NCI-H774 (cell line): ENCODE measurements at places on chromosomes 4 and X.

DNA sequence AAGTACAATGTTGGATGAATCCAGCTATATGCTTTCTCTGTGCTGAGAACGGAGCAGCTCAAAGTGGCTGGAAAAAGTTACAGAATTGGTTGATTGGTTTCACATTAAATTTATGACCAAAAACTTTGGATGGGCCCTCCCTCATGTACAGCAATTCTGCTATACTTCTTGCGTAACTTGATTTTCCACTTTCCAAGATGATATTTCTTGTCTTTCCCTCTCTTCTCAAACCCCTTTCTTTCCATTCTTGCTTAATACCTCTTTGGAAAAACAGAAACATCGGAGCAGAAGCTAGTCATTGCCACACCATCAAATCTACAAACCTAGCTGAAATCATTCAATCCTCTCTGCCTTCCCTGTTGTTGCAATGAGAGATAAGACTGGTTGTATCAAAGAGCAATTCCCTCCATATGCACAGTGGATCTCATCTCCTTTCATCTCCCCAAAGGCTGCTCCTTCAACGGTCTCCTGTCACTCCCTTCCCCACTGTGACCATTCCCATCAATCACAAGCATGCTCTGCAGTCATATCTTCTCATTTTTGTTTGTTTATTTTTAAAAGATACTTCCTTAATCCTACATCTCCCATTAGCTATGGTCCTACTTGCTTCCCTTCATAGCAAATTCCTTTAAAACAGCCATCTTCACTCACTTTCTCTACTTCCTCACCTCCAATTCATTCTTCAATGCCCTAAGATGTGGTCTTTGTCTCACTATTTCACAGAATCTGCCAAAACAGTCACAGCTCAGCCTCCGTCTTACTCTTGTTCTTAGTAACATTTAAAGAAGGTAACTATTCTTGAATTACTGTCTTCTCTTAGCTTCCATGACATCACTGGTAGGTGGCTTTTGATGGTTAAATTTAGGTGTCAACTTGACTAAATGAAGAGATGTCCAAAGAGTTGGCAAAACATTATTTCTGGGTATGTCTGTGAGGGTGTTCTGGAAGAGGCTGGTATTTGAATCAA lies 145.5 kb downstream of the FAM13A start:
- no peak for DNase-seq

- DNase-seq = no peak
Measured at GRCh38 chr4:135553213-135553612, 1351.6 kb upstream of the PABPC4L start.

DNA sequence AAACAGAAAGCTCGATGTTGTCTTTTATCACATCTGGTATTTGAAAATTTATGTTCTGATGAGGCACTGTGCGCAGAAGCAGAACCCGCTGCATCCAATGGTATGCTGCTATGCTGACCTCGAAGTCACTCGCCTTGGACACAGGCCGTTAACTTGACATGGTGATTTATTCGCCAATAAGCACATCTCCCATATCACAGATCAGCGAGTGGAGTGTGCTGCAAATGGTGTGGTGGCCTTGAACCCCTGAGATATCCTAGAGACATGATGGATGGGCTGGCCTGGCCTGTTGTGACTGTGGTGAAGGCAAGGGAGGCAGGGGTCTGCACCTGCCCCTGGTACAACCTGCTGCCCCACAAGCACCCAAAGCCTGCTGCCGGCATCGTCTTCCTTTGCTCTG lies 175.4 kb upstream of the FRG1 start:
- DNase-seq = no peak

- no peak for DNase-seq
Measured at GRCh38 chr4:16255730-16256129, 29.5 kb upstream of the TAPT1 start.

DNA sequence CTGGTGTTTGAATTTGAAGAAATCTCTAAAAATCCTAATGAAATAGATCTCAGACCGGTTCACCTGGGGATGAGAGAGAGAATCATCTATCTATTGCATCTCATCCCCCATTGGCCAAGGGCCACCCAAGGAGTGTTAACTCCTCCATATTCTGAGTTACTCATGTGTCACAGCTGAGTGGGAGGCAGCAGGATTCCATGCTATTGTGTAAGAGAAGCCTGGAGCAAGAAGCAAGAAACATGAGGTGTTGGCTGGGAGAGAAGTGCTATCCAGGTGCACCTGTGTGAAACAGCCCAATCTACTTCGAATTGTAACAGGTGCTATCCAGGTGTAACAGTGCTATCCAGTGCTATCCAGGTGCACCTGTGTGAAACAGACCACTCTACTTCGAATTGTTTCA lies 150.3 kb upstream of the MAOA start:
- DNase-seq = no peak

- no peak for DNase-seq
Measured at GRCh38 chrX:124098089-124098488, 136.6 kb downstream of the STAG2 start.

GRCh38 chrX:56429581-56429980 lies 133.8 kb upstream of the UBQLN2 start:
- DNase-seq = peak; percentile 0

GRCh38 chrX:17984415-17984814 lies 123.3 kb upstream of the RAI2 start:
- no peak for DNase-seq

- DNase-seq = no peak
Measured at GRCh38 chr4:145075742-145076468, 22.1 kb downstream of the ANAPC10 start.

DNA sequence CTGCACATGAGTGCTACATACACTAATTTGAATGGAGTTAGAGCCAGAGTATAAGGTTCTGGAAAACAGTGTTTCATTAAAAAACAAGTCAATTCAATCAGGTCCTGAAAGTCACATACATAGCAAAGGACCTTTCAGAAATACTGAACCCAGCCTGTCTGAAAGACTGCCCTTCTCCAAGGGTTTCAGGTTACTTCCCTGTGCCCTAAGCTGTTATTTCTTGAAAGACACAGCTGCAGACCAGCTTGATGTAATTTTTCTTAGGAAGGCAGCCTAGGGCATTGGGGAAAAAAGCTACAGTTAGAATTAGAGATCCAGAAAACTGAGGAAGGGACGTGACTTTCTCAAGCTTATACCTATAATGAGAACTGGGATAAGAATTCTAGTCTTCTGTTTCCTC lies 155.9 kb upstream of the MAOA start:
- no peak for DNase-seq

- no peak for DNase-seq
Measured at GRCh38 chr4:140653718-140654494, 85.1 kb upstream of the UCP1 start.

DNA sequence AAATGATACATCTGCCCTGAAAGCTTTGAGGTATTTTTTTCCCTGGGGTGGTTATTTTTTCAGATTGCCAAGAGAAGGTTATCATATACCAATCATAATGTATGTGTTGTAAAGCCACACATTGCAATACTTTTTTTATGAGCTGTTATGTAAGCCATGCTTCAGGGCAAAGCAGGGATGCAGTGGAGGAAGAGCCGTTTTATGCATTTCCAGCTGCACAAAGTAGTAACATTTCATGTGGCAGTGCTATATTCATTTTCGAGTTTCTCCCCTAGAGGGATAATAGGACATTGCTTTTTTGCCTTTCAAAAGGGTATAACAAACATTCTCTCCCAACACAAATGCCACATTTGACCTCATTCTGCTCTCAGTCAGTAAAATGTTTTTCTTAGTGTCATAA lies 68.5 kb downstream of the GALNT7 start:
- no peak for DNase-seq

DNA sequence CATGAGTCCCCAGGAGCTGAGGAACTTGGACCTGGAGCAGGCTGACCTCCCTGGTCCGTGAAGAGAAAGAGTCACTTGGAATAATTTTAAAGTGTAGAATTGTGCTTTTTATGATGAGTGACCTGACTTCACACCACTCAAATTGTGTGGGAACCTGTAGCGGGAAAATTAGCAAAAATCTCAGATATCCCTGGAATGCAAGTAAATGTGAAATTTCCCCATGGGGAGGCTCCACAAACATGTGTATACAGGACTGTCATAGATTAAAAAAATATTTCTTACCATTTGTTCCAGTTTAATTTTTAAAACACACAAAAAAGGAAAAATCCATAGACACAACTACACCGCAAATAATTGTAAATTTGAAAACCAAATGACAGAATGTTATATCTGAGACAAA lies 1079.6 kb upstream of the PABPC4L start:
- no peak for DNase-seq
